ENCODE measurements at places on chromosomes 1 and 21.

GRCh38 chr21:31092832-31093625, 54.8 kb upstream of the KRTAP19-8 start:
- DNase-seq, result no peak

DNA sequence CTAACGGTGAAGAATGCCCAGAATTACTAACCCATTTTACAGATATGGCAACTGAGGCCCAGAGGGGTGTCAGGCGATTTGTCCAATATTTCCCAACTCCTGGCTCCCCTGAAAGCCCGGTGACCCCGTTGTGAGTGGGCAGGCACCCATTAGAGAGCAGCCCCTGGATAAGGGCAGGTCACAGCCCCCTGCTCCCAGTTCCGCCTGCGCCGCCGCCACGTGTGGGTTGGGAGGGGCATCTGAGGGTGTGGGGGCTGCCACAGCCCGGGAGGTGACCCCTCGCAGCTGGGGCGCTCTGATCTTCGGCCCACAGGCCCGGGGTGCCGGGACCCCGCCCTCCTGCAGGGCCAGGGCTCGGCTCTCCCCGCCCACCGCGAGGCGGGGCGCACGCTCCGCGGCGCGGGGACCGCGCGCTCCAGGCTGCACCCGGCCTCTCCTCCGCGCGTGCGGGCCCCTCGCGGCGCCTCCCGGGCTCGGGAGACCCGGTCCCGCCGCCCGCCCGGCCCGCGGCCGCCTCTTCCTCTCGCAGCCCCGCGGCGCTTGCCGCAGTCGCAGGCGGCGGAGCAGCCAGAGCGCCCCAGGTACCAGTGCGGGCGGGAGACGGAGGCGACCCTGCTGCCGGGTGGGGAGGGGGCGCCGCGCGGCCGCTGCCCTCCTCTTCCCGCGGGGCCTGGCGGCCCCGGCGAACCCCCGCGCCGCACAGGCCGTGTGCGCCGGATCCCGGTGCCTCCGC, at the start of gene HTR6:
Gene HTR6 (plus strand): TSS at position 423 of the 733 bp plus-strand sequence. CDS start 879 bp downstream, outside the sequence.
- DNase-seq, result no peak

- DNase-seq, result no peak
Measured at GRCh38 chr1:246971090-246971721, 36.7 kb downstream of the ZNF695 start.

DNA sequence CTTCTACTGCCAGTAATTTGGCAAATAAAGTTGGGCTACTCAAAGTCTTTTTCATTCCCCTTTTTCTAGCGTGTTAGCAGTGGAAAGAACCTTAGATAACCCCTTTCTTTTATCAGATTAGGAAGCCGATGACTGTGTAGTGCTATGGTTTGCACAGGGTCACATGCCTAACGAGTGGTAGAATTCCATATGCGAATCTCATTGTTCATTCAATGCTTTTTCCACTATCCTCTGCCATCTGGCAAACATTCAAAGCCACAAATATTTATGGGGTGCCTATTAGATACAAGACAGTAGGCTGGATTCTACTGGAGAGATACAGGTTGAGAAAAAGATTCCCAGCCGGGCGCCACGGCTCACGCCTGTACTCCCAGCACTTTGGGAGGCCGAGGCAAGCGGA, 14.9 kb upstream of the IER5 start:
- DNase-seq, result no peak

GRCh38 chr1:70979313-70979712, 68.3 kb downstream of the PTGER3 start:
- DNase-seq, result no peak

GRCh38 chr1:193275773-193276172, 89.4 kb upstream of the B3GALT2 start:
- DNase-seq, result no peak

- DNase-seq, result no peak
Measured at GRCh38 chr1:230306169-230306568, 120.0 kb downstream of the PGBD5 start.

GRCh38 chr1:9182784-9183257, 51.8 kb upstream of the H6PD start:
- no peak for DNase-seq

DNA sequence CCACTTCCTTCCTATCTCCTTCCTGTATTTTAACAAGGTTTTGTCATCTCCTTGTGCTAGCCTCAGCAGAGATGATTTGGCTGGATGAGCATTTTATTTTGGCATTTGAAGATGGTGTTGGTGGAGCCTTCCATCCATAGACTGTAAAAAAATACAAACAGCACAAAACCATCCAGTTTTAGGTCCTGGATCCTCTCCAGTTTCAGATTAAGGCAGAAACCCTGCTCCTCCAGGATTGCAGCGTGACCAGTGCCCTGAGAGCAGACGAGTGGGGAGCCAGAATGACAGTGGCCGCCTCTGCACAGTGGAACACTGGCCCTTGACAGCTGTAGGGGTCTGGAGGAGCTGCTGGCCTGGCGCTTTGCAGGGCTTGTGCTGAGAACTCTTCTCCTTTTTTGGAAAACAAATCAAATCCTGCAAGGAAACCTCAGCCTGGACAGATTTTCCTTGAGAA, 72.2 kb upstream of the GADD45A start:
- DNase-seq, result peak; percentile 85

- no peak for DNase-seq
Measured at GRCh38 chr1:18037651-18038050, 69.9 kb upstream of the IGSF21 start.

GRCh38 chr1:93374334-93375106, 28.8 kb downstream of the DR1 start:
- no peak for DNase-seq

GRCh38 chr1:25566730-25567341, 23.4 kb downstream of the LDLRAP1 start:
- DNase-seq, result no peak

DNA sequence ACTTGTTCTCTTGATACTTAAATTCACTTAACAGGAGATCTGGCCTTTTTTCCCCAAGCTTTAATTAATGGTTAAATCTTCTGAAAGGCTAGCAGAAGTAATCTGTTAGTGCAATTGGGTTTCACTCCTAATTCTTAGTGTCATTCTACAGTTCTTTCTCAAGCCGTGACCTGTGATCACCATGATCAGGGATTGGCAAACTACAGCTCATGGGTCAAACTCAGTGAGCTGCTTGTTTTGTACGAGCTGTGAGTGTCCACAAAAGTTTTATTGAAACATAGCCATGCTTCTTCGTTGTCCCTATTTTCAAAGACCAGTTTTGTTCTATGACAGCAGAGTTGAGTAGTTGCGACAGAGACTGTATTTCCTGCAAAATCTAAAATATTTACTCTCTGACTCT, 109.4 kb upstream of the KCNJ15 start:
- no peak for DNase-seq

DNA sequence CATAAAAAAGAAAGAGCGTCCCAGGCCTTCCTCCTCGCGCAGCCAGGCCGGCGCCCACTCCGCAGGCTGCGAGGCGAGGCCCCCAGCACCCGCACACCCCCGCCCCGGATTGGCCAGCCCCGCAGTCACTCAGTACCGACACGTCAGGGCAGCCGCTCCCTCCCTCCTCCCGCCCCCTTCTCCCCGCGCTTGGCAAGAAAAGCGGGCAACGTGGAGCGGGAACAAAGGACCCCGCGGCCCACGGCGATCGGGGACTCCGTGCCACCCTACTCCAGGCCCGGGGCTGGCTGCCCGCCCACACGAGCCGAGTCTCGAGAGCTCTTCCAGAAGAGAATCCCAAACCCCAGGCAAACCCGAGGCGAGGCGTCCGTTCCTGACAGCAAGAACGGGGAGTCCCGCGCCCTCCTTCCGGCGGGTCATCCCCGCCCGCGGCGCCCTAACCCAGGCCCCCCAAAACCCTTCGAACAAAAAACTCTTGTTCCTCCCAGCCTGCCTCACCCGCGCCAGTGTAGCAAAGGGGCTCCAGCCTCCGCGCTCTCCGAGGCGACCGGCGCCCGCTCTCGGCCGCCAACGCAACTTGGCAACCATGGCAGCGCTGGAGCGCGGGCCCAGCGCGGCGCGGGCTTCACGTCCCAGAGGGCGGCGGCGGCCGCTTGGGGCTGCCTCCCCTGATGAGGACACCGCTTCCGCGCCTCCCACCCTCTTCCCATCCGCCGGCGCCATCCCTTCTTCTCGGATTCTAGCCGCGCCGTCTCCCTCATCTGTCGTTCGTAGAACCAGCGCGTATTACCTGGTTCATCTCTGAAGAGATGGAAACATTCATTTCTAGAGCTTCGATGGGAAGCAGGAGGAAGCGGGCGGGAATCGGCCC, 645 bp downstream of the IVNS1ABP start:
- peak; percentile 94 for DNase-seq

- no peak for DNase-seq
Measured at GRCh38 chr1:145690587-145691558, 16.3 kb downstream of the PDZK1 start.

DNA sequence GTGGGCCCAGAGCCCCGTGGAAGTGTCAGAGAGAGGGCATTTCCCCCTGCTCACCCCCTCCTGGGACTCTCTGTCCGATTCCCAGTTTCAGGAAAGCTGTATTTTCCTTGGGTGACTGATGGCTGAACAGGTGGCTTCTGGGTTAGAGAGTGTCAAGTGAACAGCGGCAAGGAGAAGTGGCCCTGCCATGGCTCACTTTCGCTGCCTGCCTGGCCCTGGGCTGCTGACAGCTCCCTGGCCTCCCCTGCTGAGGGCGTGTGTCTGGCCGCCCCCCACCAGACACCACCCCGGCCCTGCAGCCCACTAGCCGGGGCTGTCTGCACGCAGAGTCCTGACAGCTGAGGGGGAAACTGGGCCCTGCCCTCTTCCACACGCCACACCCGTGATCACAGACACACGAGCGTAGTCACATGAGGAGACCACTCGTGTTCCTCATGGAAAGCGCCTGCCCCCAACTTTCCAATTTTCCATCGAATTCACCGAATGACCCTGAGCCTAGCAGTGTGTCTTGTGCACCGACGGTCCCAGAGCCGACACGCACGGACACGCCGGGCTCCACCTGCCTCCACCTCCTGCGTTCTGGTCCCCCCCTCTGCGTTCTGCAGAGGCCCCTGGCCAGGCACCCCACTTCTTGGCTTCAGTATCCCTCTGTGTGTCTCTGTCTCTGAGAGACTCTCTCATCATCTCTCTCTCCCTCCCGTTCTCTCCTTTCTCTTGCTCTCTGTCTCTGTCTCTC, 60.6 kb upstream of the CASZ1 start:
- no peak for DNase-seq

DNA sequence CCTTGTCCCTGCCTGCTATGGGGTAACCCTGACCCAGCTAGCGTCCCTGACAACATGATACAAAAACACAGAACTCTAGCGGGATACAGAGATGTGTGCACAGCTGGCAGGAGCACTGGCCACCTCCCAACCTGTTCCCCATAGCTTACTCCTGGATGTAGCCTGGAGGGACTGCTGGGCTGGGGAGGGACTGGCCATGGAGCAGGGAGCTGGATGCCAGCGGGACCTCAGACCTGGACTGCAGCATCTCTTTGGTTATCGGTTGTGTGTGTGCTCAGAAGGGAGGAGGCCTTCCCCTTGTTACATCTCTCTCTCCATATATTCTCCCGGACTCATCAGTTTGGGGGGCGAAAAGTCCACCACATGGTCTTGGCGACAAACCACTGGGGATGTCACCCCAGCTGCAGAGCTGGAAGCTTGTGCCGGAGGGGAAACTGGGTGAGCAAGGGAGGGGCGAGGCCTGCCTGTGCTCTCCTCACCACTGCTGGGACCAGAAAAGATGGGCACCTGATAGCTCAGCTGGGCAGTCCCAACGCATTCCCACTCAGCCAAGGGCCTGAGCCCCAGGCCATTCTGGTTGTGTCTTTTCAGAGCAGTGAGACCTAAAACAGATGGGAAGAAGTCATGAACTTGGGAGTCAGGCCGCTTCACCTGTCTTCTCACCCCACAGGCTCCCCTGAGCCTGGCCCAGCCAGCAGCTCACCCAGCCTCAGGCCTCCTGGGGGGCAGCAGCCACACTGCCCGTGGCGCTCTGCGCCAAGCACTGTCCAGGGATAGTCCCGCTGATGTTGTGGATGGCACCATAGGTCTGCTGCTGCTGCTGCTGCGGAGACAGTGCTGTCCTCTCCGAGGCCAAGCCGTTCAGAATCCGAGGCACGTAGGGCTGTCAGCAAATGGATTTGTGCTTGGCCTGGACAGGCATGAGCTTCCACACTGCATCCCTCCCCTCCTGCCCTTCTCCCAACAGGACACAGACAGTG, 35.6 kb downstream of the TMEM63A start:
- no peak for DNase-seq

- no peak for DNase-seq
Measured at GRCh38 chr1:24413350-24414163, at the start of gene STPG1. Gene STPG1 (minus strand): TSS chr1:24413782. CDS start chr1:24401388, 12,394 bp downstream.

DNA sequence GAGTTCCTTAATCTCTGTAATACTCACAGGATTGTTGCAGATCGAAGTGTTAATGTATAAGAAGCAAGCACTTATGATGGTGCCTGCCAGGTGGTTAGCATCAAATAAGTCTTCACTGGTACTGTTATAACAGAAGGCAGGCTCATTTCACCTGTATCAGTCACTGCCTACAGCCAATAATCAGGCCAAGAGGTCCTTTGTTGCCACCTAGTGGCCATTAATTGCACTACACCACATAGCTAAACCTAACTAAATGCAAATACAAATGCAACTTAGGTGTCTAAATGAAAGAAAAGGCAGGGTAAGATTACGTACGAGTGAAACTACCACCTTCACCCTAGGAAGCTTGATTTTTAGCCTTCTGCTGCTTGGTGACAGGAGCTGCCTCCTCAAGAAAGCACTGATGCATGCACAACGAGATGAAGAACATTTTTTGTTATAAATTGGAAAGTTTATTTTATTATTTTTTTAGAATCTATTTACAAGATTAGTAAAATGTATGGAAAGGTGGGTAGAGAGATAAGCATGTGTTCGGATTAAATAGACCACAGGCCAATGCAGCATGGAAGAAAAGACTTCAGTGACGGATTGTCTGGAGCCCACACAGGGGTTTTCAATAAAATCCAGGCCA, 334.8 kb upstream of the CAMK1G start:
- no peak for DNase-seq

DNA sequence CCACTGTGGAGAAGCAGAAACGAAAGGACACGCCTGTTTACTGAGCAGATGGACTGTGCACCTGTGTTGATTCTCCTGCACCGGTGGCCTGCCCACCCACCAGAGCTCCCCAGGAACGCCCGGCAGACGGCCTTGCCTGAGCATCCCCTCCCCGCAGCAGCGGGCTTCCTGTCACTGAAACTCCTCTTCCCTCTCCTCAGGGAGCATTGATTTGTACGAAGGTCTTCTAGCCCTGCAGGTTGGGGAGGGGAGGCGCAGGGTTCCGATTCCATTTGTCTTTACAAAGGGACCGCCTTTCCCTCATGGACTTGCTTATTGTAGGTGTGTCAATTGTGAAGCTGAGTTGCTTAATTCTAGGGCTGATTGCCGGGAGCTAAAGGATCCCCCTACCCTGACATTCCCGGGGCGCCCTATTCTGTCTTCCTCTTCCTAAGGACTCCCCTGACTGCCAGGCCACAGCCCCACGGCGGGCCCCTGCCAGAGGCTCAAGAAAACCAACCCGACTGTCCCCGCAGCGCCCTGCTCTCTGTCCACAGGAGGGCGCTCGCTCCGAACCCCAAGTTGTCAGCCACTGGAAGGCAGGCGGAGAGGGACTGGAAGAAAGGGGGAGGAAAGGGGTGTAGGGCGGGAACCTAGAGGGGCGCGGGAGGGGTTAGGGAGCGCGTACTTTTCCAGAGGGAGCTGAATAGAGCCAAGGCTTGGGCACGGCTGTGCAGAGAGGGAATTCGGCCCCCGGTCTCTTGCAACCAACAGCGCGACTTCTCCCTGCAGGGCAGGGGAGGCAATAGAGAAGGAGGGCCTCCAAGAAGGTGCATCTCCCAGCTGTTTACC, 2.8 kb downstream of the S100A6 start:
- DNase-seq, result peak; percentile 96

- no peak for DNase-seq
Measured at GRCh38 chr1:242784084-242784483, 259.6 kb upstream of the PLD5 start.

- DNase-seq, result no peak
Measured at GRCh38 chr1:103372866-103373265, 152.6 kb upstream of the RNPC3 start.
